ENCODE measurements at places on chromosomes 4 and X. TPM values are rescaled to one million over a fixed set of nuclear protein-coding genes. Genes with fewer than 3 reads are reported as not detected.

GRCh38 chr4:80183250-80184052 is 13.9 kb upstream of the PRDM8 start:
- DNase-seq: no peak

GRCh38 chr4:100593935-100594334 is 76.1 kb upstream of the EMCN start:
- DNase-seq: no peak

GRCh38 chr4:98641376-98641775 is 17.0 kb downstream of the TSPAN5 start:
- no peak for DNase-seq

DNA sequence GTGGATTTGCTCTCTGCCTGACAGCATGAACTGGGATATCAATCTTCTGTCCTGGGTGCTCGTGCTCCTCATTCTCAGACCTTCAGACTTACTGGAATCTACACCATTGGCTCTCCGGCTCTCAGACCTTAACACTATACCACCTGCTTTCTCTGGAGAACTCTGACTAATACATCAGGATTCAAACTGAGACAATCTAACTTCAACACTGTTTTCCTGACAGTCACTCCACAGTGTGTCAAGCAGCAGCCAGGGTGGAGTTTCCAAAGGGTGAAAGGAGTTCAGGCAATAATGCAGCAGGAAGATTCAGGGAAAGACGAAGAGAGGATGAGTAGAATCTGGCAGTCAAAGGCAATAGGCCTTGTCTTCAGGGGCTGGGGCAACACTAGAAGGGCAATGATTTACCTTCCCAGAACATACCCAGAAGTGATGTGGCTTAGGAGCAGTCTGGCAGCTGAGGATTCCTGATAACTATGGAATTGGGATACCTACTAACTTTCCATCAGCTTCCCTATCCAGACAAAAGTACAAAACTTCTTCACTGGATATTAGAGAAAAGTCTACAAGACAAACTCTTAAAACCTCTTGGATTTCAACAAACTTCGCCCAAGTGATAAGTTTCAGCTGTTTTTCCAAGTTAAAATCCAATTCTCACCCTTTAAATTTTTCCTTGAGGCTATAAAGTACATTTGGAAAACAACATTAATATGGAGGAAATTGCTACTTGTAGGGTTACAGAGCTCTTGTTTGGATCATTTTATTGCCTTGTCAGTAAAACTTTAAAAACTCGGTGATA is 58.4 kb upstream of the SLIT2 start:
- DNase-seq: no peak

GRCh38 chr4:186936496-186937375 is 213.1 kb upstream of the FAT1 start:
- DNase-seq: no peak

- no peak for DNase-seq
Measured at GRCh38 chr4:118772767-118773428, 63.0 kb downstream of the SEC24D start.

The KIT gene
- total RNA-seq: 4.0 TPM

The SETD7 gene
- 21.8 TPM for total RNA-seq

Measured in body of pancreas (tissue), 4 donors.